ENCODE measurements at places on chromosomes 4 and X.

DNA sequence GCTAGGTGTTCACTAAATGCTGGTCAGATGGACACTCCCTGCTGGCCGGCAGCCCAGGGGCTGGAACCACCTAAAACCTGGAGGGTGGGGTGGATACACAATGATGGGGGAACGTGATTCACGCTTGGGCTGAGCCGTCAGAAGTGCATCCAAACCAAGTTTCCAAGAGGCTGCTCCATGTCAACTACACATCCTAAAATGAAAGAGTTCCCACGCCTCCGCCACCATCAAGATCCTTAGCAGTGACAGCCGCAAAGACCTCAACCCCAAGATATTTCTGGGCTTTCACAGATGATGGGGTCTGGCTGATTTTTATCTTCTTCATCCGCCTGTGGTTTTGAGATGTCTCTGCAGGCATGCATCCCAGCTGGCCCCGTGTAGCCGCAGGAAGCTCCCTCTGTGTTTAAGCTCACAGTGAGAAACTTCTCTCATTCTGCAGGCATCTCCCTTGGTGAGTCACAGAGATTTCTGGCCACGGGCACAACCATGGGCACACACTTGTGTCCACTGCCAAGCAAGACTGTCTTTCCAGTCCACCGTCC, 84.4 kb downstream of the HTRA3 start:
- no peak for DNase-seq

DNA sequence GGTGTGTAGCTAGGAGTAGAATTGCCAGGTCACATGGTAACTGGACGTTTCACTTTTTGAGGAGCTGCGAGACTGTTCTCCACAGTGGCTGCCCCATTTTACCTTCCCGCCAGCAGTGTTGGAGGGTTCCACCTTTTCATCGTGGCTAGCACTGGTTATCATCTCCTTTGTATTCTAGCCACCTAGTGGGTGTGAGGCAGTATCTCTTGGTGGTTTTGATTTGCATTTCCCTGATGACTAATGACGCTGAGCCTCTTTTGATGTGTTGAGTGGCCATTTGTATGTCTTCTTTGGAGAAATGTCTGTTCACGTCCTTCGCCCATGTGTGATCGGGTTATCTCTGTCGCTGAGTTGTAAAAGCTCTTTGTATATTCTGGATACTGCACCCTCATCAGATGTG, 10.6 kb downstream of the ABCD1 start:
- no peak for DNase-seq

DNA sequence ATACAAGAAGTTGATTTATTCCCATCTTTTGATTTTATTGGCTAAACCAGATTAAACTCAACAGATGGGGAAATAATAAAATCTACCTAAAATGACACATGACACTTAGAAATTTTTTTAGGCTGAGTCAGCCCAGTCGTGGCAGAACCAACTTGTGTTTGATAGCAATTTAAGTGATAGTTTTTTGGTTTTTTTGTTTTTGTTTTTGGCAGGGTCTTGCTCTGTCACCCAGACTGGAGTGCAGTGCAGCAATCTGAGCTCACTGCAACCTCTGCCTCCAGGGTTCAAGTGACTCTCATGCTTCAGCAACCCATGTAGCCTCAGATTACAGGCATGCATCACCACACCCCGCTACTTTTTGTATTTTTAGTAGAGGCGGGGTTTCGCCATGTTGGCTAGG, 370.3 kb upstream of the NOCT start:
- DNase-seq, result peak; percentile 3

- DNase-seq, result no peak
These were observed 10.9 kb downstream of the STOX2 start for GRCh38 chr4:183915976-183916375.

- no peak for DNase-seq
These were observed 47.5 kb upstream of the UGT2B15 start for GRCh38 chr4:68717999-68718398.

- no peak for DNase-seq
These were observed 40.7 kb downstream of the ANXA3 start for GRCh38 chr4:78592088-78592783.

- no peak for DNase-seq
These were observed 115.0 kb downstream of the CEP44 start for GRCh38 chr4:174398728-174399127.

GRCh38 chrX:135707880-135708279, 5.6 kb upstream of the CT45A1 start:
- peak; percentile 3 for DNase-seq

- peak; percentile 79 for DNase-seq
These were observed 11.3 kb upstream of the ANOS1 start for GRCh38 chrX:8743126-8743732.

- DNase-seq, result no peak
These were observed 2.4 kb downstream of the CXXC4 start for GRCh38 chr4:104492183-104492771.

DNA sequence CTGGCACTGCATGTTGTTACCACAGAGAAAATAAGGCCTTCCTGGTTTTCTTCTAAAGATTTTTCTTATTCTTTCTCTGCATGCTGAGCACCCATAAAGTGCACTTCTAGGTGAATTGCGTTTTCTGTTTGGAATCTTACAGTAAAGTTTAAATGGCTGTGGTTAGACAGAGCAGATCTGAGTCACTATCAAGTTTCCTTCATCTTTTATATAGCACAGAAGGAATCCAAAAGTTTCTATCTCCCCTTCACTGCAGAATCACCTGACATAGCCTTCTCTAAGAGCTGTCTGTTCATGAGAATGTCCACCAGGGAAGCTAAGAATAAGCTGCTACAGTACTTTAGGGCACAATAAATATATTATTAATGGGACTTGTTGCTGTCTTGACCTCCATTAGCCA, 455.5 kb upstream of the FAM241A start:
- no peak for DNase-seq

GRCh38 chr4:79425586-79425985, 17.6 kb upstream of the GK2 start:
- DNase-seq, result no peak

GRCh38 chrX:40120838-40121580, 23.3 kb upstream of the BCOR start:
- no peak for DNase-seq

GRCh38 chr4:121226362-121226761, 62.2 kb upstream of the TNIP3 start:
- no peak for DNase-seq

- DNase-seq, result peak; percentile 8
These were observed 54.1 kb downstream of the SRPX start for GRCh38 chrX:38166478-38167083.

DNA sequence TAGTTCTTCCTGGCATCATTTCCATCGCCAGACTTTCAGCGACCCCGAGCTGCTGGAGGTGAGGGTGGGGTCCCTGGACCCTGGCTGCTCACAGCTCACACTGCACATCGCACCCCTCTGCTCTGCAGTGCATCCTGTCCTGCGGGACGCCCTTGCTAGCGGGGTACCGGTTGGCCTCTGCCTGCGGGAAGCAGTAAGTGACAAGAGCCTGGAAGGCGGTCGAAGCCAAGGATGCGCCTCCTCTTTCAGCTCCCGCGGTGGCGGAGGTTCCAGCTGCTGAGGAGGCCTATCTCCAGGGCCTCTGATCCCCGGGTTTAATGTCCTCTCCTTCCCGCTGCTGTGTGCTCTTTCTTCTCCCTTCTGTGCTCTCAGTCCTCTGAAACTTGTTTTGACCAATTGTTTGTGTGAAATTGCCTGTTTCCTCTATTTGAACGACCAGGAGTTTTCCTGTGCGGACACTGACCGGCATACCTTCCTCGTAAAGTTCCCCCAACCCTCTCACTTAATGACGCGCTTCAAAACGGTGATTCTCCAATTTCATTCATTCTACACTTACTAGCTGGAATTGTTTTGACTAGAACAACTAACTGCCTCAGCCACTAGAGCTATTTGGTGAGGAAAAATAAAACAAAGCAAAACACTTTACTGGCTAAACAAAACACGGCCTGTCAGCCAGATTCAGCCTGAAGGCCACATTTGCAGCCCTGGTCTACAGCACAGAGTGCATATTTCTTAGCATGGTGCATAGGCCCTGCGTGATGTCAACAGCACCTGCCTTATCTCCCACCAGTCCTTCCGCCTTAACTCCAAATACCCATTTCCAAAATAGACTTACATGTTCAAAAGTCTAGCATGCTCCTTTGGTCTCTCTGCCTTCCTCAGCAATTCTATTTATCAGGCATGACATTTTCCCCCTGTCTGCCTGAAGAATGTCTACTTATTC, 28.0 kb downstream of the MGAT4D start:
- peak; percentile 25 for DNase-seq

DNA sequence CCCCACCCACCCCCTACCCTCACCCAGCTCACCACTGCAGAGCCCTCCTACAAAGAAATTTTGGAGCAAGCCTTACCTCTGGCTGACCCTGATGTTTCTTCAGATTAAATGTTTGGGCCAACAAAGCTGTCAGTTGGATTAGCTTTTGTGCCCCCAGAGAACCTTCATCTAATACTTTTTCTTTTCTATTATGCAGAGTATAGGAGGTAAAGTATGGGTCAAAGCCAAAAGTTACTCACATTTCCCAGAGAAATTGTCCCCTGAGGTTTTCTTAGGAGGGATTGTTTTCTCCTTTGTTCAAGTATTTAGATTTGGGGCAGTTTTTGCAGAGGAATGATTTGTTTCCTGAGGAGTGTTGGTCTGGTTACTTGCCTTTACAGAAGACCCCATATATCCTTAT, 69.5 kb downstream of the AASDH start:
- DNase-seq, result no peak

DNA sequence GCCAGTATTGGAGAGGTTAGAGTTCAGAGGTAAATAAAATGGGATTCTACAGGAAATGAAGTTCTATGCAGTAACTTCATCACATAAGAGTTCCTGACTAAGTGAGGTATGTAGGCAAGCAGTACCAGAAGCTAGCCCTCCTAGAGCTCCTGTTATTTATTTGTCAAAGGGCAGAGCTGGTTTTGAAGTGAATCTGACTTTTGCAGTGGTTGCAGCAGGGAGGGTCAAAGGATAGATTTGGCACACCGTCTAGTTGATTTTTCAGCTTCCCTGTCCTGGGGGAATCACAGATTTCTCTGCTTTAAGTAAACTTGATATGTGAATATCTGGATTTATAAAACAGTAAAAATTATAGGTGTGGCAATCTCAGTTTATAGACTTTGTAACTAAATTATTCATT, 130.7 kb downstream of the IL1RAPL2 start:
- DNase-seq, result no peak

DNA sequence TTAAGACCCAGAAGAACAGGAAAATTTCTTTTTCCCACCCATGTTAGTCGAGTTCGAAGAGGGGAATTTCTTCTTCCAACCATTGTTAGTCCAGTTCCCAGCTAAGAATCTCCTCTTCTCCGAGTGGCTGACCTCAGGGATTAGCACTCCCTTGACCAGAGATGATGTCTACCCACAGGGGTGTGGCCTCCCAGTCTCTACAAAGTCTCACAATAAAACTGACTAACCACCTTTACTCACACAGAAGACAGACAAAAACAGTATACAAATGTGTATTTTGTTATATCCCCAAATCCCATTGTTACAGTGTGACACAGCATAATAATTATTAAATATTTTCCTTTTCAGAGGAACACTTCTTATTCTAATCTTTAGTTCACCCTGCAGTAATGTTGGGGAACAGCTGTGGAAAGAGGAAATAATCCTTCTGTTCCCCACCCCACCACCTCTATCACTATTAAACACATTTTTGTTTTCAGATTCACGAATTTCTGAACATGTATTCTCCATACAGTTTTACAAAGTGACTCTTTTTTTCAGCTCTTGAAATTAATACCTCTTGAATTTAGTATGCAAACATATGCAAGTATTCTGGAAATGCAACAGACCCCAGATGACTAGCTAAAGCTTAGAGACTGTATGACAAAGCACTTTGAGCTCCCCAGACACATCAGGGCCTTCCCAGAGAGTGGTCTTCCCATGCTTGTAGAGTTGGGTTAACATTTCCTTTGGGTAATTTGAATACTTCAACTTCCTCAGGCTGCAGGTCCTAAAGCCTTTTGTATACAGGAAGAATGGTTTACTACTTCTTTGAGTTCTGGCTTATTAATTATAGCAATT, 62.5 kb upstream of the NFKB1 start:
- DNase-seq, result no peak

DNA sequence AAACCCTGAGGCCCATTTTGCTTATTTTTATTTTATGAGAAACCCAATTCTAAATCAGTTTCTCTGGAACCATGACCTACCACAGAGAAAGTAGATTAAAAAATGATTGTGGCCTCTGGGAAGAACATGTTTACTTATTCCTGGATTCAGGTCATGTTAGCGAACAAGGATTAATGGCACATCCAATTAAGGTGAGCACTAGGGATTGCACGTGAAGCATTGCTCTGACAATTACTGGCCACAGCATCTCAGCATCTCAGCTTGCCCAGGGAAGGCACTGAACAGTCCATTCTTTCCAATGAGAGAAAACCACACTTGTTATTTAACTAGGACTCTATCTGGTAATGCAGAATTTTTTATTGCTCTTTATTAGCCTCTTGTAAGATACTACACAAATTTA, 119.8 kb downstream of the ZNF330 start:
- no peak for DNase-seq

DNA sequence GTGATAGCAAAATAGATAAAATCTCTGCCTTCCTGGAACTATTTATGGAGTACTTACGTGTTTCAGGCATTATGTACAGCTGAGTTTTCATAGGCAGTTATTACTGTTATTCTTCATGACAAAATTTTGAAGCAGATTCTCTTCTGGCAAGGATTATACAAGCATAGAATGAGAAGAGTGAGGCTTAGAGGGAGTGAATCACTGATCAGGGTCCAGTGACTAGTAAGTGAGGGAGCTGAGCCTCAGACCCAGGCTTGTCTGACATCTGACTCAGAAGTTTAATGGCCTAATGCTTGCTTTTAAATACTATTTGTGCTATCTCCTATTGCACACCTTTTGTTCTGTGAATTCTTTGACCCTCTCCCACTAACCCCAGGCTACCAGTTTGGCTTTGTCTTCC, 110.6 kb downstream of the DTHD1 start:
- no peak for DNase-seq

DNA sequence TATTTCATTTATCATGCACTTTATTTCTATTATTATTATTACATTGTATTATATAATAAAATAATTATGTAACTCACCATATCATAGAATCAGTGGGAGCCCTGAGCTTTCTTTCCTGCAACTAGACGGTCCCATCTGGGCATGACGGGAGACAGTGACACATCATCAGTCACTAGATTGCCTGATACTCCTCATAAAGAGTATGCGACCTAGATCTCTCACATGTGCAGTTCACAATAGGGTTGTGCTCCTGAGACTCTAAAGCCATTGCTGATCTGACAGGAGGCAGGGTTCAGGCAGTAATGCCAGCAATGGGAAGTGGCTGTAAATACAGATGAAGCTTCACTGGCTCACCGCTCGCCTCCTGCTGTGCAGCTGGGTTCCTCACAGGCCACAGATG, 62.3 kb downstream of the DMD start:
- DNase-seq, result no peak

DNA sequence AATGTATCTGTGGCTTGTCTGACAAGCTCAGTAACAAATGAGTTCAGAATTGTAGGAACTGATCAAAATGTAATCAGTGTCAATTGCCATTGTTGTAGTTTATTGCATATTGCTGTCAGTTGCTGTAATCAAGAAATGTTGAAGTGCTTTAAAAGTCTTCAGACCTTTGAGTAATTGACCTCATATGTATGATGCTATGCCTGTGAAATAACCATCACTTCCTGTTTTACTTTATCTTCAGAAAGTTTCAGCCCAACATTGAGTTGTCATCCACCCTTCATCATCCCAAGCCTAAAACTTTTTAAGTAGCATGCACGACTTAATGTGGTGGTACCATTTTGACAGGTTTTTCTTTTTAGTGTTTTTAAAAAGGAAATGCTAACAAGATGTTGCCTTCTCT, 212.4 kb downstream of the ARHGAP10 start:
- DNase-seq, result no peak

Data from nephron progenitor cell (in vitro differentiated cells).